ENCODE measurements at places on chromosomes 2 and 18.

- no peak for DNase-seq
These were observed 5.9 kb upstream of the RALB start for GRCh38 chr2:120246546-120247300.

DNA sequence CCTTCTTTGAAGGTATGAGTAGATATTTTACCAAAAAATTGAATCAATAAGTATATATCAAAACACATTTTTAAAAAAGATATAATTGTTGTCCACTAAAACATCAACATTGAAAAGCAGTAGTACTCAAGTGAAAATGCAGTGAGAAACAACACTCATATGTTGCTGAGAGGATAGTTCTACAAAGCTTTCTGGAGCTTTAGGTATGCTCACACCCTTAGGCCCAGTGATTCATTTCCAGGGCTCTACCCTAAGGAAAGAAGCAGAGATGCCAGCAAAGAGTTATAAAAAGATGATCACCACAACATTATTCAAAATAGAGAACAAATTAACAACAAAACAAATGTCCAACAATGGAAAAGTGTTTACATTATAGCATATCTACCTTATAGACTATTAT lies 197.3 kb upstream of the CCDC150 start:
- DNase-seq, result no peak

- no peak for DNase-seq
These were observed 46.7 kb downstream of the NBEAL1 start for GRCh38 chr2:203061346-203061745.

DNA sequence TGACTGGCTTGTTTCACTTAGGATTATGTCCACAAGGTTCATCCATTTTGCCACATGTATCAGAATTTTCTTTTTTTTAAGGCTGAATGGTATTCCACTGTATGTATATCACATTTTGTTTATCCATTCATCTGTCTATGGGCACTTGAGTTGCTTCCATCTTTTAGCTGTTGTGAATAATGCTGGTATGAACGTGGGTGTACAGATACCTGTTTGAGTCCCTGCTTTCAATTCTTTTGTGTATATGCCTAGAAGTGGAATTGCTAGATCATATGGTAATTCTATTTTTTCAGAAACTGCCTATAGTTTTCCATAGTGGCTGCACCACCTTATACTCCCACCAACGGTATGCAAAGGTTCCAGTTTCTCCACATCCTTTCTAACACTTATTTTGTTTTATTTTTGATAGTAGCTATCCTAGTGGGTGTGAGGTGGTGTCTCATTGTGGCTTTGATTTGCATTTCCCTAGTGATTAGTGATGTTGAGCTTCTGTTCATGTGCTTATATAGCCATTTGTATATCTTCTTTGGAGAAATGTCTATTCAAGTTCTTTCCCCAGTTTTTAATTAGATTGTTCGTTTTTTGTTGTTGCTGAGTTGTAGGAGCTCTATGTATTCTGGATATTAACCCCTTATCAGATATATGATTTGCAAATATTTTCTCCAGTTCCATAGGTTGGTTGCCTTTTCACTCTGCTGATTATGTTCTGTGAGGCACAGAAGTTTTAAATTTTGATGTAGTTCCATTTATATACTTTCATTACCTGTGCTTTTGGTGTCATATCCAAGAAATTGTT lies 40.7 kb downstream of the TTC39C start:
- no peak for DNase-seq

- no peak for DNase-seq
These were observed 77.8 kb downstream of the MALT1 start for GRCh38 chr18:58748899-58749595.

GRCh38 chr2:168137510-168138180 lies 109.8 kb downstream of the STK39 start:
- DNase-seq, result no peak

DNA sequence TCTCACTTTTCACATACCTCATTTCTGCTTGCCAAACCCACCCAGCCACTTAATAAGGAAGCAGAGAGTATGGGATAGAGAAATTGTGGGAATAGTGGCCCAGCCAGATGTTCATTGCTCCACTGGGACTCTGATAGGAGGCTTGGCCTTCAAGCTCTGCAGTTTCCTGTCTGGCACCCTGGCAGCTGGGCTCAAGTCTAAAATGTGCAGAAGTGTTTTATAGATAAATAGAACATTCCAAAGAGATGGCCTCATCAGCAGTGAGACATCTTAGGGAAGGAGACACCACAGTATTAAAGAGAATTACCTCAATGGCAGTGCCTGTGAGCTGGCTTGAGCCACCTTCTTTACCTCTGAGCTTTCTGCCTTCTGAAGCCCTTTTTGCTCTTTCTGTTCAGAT lies 24.7 kb downstream of the COPS7B start:
- no peak for DNase-seq

DNA sequence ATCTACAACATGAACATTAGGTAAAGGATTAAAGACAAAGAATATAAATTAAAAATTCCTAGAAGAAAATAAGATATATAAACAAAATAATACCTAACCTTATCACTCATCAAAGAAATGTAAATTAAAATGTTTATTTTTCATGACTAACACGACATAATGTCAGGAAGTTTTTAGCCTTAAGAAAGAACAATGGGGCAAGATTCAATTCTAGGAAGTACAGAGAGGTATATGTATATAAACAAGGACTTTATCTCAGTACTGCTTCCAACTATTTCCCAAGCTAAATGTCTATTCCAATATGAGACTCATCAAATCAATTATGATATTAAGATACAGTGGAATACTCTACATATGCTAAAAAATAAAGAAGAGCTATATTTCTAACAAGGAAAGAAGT lies 44.1 kb downstream of the TTC21B start:
- DNase-seq, result no peak

GRCh38 chr2:26462511-26463243 lies 15.2 kb downstream of the OTOF start:
- DNase-seq, result peak; percentile 59

- DNase-seq, result peak; percentile 93
These were observed 24.6 kb upstream of the ATOH8 start for GRCh38 chr2:85728883-85729824.

GRCh38 chr2:231245249-231246094 lies 47.0 kb downstream of the ARMC9 start:
- no peak for DNase-seq

DNA sequence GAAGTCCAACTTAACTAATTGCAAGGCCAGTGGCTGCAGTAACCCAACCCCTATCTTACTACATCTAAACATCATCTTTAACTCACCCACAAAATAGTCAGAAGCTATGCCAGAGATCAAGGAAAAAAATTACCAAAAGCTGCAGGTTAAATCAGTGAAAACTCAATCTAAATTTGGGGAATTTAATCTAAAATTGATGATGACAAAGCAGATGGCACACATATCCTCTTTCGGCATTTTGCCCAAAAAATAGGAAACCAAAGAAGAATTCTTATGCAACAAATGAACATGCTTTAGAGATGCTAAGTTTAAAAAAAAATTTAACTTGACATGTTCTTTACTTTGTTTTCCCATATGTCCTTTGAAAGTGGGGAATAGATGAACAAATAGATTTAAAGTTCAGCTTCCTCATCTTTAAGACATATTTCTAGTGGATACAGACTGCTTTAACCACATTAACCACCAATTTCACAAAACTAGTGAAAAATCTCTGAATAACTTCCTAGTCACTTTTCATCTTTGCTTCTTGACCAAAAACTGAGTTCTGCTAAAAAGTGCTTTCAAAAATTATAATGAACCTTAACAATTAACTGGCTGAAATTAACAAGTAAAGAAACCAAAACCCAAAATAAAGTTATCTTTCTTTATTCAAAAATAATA lies 74.3 kb upstream of the CCDC150 start:
- no peak for DNase-seq

DNA sequence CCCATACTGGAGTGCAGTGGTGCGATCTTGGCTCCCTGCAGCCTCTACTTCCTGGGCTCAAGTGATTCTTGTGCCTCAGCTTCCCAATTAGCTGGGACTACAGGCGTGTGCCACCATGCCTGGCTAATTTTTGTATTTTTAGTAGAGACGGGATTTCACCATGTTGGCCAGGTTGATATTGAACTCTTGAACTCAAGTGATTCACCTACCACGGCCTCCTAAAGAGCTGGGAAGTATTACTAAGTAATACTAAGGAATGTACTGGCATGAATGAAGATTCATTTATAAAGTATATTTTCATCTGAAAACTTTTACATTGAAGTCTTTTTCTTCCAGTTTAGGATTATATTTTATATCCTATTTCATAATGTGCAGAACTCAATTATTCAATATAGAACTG lies 38.1 kb downstream of the NUP35 start:
- no peak for DNase-seq

GRCh38 chr2:220134756-220135534 lies 507.5 kb downstream of the SLC4A3 start:
- no peak for DNase-seq

GRCh38 chr18:75003039-75003438 lies 205.9 kb downstream of the PTGR3 start:
- DNase-seq, result no peak

- DNase-seq, result no peak
These were observed 106.7 kb upstream of the PGAP1 start for GRCh38 chr2:197033222-197033621.

DNA sequence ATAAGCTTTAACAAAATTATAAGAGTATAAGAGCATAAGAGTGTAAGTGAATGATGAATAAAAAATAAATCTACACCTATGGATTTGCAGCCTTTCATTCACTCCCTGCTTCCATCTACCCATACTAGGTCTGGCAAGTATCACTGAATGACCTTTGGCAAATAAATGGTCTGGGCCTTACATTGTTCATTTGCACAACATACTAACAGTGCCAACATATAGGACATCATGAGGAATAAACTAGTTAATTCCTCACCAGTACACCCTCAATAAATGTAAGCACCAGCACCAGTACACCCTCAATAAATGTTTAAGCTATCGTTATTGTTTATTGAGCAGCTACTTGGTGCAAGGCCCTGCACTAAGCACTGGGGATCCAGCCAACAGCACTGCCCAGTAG lies 26.9 kb downstream of the STAT1 start:
- no peak for DNase-seq

DNA sequence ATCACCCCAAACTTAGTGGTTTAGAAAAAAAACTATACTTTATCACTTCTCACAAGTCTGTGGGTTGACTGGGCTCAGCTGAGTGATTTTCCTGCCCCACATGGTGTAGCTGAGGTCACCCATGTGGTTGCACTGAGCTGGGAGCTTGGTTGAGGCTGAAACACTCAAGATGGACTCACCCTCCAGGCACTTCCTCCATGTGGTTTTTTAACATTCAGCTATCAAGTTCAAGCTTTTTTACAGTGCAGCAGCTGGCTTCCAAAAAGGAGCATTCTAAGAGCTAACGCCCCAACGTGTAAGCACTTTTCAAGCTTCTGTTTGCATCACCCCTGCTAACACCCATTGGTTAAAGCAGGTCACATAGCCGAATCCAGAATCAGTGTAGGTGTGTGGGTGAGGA lies 105.9 kb upstream of the CREB1 start:
- DNase-seq, result no peak

DNA sequence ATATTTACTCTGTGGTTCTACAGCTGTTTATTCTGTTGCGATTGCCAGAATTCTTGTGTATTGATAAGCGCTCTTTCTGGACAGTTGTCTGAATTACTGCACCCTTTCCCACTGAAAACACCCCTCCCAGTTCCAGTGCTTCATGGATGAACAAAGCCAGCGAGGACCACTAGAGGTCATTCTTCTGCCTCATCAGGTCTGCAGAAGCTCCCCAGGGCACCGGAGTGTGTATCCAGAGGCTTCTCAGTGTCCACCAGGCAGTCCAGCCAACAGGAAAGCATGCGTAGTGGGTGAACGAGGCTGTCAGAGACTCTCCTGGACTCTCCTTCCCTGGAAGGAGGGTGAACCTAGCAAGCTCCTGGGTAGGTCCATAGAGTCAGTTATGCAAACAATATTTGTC lies 40.6 kb upstream of the INHBB start:
- DNase-seq, result no peak

DNA sequence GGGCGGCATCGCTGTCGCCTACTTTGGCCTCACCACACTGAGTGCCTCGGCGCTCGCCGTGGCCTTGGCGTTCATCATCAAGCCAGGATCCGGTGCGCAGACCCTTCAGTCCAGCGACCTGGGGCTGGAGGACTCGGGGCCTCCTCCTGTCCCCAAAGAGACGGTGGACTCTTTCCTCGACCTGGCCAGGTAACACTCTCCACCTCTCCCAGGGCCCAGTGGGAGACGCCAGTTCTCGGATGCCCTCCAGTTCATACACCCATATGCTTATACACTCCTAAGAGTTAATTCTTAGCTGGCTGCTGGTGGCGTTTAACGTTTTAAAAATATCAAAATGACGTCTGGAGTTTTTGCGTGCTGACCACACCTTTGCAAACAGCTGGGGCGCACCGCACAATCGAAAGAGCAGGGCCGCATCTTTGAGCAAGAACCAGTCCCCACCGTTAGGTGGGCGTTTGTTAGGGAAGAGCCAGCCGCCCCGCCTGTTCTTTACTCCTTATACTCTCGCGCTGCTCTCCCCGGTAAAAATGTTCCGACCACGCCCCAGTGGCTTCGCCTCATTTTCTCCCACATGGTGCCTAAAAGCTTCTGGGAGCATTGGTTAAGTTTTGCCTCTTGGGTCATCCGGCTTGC lies 899 bp downstream of the SLC1A4 start:
- no peak for DNase-seq

GRCh38 chr2:167863377-167863776 lies 384.0 kb downstream of the STK39 start:
- no peak for DNase-seq
